ENCODE measurements at places on chromosomes 1 and 21.

DNA sequence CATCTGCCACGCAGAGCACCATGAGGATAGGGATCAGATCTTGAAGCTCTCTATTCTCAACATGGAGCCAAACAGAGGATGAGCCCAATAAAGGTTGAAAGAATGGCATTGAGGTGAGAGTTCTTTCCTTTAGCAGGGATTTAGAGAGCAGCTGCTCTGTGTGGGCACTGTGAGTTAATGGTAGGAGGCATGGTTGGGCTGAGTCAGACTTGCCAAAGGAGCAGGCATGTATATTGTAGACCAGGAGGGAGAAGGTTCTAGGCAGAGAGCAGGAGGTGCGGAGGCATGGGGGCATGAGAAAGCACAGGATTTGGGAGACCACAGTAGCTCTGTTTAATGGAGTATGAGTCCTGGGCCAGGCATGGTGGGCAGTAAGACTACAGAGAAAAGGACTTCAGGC lies 32.0 kb downstream of the TMEM53 start:
- no peak for DNase-seq

- DNase-seq = no peak
These were observed 96.9 kb upstream of the SLC25A33 start for GRCh38 chr1:9442278-9442846.

GRCh38 chr1:15205586-15206346 lies 41.3 kb upstream of the FHAD1 start:
- no peak for DNase-seq

GRCh38 chr1:171999756-172000155 lies 158.5 kb downstream of the DNM3 start:
- DNase-seq = peak; percentile 34
